Effector memory CD4-positive, alpha-beta T cell (primary cell): ENCODE measurements at places on chromosomes 1 and 21.

GRCh38 chr1:182845379-182845778 is 6.2 kb downstream of the DHX9 start:
- no peak for DNase-seq

DNA sequence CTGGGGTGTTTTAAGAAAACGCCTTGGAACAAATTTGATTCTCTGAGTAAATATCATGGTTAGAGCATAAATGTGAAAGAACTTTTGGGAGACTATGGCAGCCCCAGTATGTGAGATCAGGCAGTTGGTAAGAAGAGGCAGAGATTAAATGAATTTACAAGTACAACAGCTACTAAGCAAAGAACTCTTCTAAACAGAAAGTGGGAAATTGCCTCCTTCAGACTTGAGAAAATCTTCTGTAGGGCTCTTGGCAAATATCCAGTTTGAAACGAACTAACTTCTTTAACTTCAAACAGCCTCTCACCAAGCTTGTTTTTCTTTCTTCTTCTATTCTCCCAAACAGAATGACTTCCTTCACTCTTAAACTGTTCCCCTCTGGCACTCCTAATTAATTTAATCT is 337.7 kb downstream of the SIPA1L2 start:
- DNase-seq = no peak

DNA sequence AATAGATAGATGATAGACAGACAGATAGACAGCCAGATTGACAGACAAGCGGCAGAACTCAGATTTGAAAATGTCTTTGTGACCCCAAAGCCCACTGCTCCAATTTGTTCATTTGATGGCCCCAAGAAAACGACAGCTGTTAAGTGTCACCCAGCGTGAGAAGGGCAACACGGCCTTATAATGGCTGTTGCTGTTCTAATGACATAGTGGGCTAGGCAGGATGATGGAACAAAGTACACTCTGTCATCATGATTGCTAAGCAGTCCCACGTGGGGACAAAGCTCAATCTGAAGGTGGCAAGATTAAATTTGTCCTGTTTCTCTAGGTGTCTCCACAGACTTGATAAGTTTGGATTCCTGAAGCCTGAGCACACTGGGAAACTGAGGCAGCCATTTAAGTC is 112.9 kb downstream of the DAB1 start:
- no peak for DNase-seq

- DNase-seq = no peak
Measured at GRCh38 chr1:189851806-189852367, 625.8 kb downstream of the BRINP3 start.

GRCh38 chr1:53047737-53048736 is 14.0 kb upstream of the PODN start:
- no peak for DNase-seq

GRCh38 chr1:48036710-48037355 is 39.6 kb upstream of the TRABD2B start:
- no peak for DNase-seq
